RPMI7951 (cell line): ENCODE measurements at places on chromosomes 7 and 10. TPM values are rescaled to one million over a fixed set of nuclear protein-coding genes. Genes with fewer than 3 reads are reported as not detected.

DNA sequence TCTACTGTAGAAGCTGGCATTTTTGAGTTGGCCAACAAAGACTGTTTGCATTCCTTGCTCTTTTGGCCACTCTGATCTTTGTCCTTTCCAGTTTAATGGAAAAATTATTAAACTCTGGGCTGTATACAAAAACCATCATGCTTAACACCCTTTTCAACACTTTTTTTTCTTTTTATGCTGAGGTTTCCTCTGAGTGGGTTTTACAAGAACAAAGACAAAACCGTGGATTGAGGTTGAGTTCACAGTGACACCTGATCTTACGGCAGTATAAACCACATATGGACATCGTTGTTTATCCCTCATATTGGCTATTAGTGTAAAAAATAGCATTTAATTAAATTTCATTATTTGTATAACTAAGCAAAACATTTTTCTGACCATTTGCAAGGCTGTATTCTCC, 21.8 kb downstream of the MGAM start:
- DNase-seq, result no peak

The UBE2D1 gene
- total RNA-seq, result 18.2 and 21.5 TPM in 2 replicates

DNA sequence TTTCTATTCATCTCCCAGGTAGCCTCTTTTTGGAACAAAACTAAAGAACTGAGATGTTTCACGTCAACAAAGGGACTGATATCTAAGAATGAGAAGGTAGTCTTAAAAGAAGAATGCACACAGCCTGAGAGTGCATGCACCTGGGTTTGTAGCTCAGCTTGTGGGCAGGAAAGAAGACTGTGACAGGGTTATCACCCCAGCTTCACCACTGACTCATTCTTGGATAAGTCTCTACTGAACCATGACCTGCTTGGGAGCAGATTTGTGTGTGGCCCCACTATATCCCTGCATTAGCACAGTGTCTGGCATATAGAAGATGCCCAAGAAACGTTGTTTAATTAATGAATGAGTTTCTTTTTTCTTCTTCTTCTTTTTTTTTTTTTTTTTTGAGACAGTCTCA, 187.5 kb downstream of the GPAM start:
- DNase-seq, result no peak

- no peak for DNase-seq
These were observed 14.6 kb downstream of the OPALIN start for GRCh38 chr10:96344178-96344577.

GRCh38 chr7:90192876-90193750, 18.4 kb upstream of the STEAP2 start:
- DNase-seq, result peak; percentile 4

The CCDC3 gene
- total RNA-seq, result 0.29 TPM in 1 of 2 replicates, not detected in the other

DNA sequence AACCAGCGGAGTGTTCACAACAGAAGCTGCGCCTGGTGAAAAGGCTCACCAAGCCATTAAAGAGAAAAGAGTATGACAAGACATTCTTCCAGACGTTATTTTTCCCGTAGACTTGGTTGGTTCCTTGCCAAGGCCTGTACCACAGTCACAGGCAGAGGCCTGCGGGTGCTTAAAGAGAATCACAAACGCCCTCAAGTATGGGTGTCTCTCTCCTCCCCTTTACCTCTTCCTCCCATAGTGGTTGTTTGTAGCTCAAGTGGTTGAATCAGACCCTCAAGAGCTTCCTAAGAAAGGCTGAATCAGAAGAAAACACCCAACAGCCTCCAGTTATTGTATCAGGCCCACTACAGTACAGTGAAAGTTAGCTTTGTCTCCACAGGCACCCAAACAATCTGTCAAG, 169.0 kb downstream of the CREB5 start:
- no peak for DNase-seq

DNA sequence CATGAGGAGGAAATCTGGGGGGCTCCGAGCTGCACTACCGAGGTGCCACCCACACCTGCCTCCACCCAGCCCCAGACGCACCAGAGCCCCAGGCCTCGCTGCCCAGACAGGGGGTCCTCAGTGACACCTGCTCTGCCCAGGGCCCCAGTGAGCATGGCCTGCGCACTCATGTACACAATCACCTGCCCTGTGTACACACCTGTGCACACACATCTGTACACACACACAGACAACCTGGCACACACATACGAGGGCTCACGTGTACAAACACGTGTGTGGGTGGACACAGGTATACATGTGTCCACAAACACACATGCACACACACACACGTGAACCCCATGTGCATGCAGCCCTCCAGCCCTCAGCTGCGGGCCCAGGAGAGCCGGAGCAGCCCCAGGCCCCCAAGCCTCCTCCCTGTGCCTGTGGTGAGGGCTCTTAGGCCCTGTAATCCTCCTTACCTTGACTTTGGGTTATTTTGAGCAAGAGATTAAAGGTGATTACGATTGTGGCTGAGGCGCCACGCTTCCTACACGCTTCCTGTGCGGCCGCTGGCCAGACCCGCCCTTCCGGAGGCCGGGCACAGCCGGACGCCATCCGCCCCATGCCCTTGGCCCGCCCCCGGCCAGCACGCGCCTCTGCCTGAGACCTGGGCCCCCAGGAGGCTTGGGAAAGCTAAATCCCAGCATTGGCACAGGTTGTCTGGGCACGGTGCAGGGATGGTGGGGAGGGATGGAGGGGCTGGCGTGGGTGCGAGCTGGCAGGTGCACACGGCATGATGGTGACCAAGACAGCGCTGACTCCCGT, 71.9 kb downstream of the ELFN1 start:
- peak; percentile 47 for DNase-seq

DNA sequence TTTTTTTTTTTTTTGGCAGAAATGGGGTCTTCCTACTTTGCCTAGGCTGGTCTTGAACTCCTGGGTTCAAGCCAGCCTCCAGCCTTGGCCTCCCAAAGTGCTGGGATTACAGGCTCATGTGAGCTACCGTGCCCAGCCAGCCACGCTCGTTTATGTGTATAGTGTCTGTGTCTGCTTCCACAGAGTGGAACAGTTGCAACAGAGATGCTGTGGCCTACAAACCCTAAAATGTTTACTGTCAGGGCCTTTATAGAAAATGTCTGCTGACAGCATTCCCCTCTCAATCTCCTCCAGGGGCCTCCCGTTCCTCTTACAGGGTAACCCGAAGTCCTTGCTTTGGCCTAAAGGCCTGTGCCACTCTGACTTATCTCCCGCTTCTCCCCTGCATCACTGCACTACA, 87.6 kb upstream of the LEP start:
- DNase-seq, result no peak

The PNLIPRP3 gene
- total RNA-seq, result not detected in 2 replicates

The ARHGAP22 gene
- total RNA-seq, result 20.7 and 31.0 TPM in 2 replicates

DNA sequence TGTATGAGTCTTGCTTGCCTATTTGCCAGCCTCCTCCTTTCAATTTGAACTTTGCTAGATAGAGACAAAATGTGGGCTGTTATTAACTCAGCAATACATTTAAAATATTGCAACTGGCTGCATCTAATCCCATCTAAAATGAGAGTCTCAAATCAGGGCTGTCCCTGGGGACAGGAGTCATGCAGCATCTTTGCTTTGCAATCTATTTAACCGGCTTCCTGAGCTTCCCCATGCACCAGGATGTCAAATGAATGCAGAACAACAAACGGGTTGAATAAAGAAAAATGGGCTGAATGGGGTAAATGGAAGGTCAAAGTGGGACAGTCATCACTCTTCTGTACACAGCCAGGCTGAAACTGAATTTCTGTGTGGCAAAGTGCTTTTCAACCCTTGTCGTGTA, 89.2 kb downstream of the AOAH start:
- DNase-seq, result no peak

The C10orf71 gene
- total RNA-seq, result not detected in 2 replicates

GRCh38 chr10:50993771-50994251, 80.5 kb upstream of the PRKG1 start:
- DNase-seq, result no peak

The GNGT1 gene
- 0.24 TPM in 1 of 2 replicates, not detected in the other for total RNA-seq

- DNase-seq, result no peak
These were observed 3.5 kb upstream of the PFKFB3 start for GRCh38 chr10:6199131-6199733.

The ANKRD30A gene
- not detected in 2 replicates for total RNA-seq

The SUGCT gene
- total RNA-seq, result 10.7 and 12.4 TPM in 2 replicates

- DNase-seq, result no peak
These were observed 6.9 kb upstream of the ORAI2 start for GRCh38 chr7:102426268-102427018.

The WASHC2C gene
- total RNA-seq, result 13.8 and 16.2 TPM in 2 replicates

GRCh38 chr7:157795199-157795598, 458.4 kb downstream of the DNAJB6 start:
- DNase-seq, result no peak

GRCh38 chr7:18016547-18017444, 10.8 kb downstream of the PRPS1L1 start:
- DNase-seq, result no peak

DNA sequence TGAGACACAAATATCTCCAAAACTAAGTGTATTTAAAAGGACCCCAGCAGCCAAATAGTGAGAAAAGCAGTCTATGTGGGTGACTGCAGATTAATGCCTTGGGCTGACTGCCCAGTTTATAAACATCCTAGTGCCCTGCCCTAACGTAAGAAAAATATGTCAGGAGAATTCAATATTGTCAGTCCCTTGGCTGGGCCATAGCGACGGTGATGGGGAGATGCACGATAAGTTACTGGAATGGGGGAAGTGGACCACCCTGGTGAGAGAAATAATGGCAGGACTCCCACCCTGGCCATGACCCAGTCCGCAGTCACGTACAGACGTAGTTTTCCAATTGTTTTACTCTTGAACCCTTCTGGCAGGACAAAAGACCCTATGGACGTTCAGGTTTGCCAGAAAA, 48.0 kb downstream of the JCAD start:
- DNase-seq, result no peak

DNA sequence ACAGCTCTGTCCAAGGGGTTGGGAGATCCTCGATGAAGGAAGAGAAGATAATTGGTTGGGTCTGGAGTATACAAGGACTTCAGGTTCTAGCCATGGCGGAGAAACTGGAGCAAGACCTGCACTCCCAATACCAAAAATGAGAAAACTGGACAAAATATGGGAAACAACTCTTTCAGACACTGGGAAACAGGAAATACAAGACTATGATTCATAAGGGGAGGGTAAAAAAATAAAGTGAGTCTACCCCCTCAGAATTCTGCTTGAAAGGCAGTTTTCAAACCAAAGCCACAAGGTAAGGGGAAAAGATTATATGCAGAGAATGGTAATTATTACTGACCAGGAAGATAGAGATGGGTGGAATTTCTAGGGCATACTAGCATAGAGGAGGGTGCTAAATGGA, 10.2 kb upstream of the SEC61G start:
- DNase-seq, result peak; percentile 15

- DNase-seq, result no peak
These were observed 84.0 kb downstream of the HIPK2 start for GRCh38 chr7:139693651-139694388.

DNA sequence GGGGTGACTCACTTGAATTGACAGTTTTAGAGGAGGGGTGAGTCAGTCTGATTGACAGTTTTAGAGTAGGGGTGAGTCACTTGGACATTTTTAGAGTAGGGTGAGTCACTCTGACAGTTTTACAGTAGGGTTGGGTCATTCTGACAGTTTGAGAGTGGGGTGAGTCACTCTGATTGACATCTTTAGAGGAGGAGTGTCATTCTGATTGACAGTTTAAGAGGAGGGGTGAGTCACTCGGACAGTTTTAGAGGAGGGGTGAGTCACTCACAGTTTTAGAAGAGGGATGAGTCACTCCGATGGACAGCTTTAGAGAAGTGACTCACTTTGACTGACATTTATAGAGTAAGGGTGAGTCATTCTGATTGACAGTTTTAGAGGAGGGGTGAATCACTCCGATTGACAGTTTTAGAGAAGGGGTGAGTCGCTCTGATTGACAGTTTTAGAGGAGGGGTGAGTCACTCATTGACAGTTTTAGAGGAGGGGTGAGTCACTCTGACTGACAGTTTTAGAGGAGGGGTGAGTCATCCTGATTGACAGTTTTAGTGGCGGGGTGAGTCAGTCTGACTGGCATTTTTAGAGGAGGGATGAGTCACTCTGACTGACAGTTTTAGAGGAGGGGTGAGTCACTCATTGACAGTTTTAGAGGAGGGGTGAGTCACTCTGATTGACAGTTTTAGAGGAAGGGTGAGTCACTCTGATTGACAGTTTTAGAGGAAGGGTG, 595.9 kb downstream of the DNAJB6 start:
- DNase-seq, result peak; percentile 51

The MEOX2 gene
- 0.78 and 1.2 TPM in 2 replicates for total RNA-seq

The C10orf143 gene
- total RNA-seq, result 0.24 TPM in 1 of 2 replicates, not detected in the other

The CH25H gene
- total RNA-seq, result 0.49 and 0.72 TPM in 2 replicates

DNA sequence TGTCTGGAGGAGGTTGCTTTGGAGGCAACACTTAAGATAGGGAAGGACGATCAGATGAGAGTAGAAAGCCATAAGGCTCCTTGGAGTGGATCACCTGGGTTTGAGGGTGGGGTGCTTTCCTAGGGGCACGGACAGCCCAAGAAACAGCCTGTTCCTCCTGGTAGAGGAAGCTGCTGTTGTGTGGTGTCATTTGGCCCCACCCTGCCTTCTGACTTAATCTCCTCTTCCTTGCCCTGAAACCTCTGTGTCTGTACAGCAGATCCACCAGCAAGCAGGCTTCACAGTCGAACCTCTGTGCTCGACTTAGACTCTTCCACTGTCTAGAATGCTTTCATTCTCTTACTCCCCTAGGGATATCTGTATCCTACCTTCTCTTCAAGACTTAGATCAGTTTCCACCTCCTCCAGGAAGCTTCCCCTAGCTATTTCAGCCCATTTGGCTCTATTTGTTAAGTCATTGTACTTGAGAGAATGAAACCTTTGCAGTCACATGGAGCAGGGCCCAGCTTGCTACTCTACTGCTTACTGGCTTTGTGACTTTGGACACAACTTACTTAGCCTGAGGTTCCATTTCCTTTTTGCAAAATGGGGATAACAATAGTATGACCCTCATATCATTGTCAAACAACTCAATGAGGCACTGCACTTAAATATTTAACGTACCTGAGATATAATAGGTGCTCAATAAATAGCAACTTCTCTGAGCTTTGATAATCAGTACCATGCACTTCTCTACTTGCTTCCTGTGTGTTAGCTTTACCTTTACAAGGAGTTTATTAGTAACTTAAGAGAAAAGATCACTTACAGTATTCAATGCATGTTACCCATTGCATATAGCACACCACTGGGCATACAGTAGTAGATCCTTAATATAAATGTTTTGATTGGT, 5.0 kb downstream of the MXI1 start:
- no peak for DNase-seq

GRCh38 chr10:119368991-119369869, 161.9 kb downstream of the GRK5 start:
- no peak for DNase-seq

- DNase-seq, result no peak
These were observed 7.0 kb upstream of the PDCD4 start for GRCh38 chr10:110864662-110865140.

The SNX8 gene
- 8.9 and 24.2 TPM in 2 replicates for total RNA-seq

The LIPA gene
- total RNA-seq, result 57.1 and 74.7 TPM in 2 replicates

- DNase-seq, result no peak
These were observed 48.6 kb downstream of the ARHGAP21 start for GRCh38 chr10:24674892-24675632.
